ENCODE measurements at places on chromosomes 12 and 14.

GRCh38 chr12:114691196-114691595, 7.2 kb upstream of the TBX3 start:
- no peak for DNase-seq

DNA sequence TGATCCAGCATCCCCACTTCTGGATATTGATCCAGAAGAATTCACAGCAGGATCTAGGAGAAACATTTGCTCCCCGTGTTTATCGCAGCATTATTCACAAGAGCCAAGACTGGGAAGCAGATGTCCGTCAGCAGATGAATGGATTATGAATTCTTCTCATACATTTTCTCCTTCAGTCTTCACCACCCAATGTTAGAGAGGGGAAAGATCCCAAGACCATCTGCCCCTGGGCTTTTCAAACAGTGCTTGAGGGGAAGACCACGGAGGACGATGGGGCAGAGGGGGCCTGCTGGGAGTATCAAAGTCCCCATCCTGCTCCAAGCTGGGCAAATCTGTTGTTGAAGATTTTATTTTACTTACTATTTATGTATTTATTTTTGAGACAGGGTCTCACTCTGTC, 41.1 kb downstream of the SERPINA3 start:
- no peak for DNase-seq

- no peak for DNase-seq
Observed at GRCh38 chr12:121905746-121906145, 12.6 kb upstream of the CFAP251 start.

DNA sequence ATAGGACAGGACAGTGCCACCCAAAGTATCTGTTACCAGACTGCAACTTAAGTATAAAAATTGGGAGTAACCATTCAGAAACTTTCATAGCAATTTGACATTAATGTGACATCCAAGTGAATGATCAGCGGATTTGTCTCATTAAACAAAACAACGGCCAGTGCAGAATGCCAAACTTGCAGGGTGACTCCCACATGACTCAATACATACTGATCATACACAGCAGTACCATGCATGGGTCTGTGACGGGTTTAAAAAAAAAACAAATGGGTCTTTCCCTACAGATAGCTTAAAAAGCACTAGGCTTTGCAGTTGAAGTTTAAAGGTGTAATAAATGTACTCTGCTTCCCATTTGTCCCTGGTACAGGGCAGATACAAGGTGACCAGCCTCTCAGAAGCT, 116.6 kb downstream of the SLC35F4 start:
- DNase-seq = no peak

- DNase-seq = peak; percentile 5
Observed at GRCh38 chr12:101759396-101760047, 20.3 kb upstream of the SYCP3 start.

DNA sequence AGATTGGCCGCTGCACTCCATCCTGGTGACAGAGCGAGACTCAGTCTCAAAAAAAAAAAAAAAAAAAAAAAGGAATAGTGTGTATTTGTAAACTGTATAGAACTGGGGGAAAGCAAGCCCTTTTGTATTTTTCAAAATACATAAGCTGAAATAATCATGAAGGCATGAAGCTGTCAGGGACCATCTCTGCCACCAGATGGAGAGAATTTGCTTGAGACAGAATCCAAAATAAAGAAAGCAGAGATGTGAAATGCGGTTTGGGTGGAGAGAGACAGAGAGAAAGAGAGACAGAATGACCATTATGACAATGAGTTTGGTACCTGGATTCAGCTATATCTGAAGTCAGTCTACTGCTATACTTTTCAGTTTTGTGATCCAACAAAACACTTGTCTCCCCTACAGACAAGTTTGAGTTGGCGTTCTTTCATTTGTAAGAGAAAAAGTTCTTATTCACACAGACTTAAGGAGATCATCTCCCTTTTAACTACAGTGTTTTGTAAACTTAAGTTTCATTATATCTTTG, 155.7 kb upstream of the LRIG3 start:
- no peak for DNase-seq

DNA sequence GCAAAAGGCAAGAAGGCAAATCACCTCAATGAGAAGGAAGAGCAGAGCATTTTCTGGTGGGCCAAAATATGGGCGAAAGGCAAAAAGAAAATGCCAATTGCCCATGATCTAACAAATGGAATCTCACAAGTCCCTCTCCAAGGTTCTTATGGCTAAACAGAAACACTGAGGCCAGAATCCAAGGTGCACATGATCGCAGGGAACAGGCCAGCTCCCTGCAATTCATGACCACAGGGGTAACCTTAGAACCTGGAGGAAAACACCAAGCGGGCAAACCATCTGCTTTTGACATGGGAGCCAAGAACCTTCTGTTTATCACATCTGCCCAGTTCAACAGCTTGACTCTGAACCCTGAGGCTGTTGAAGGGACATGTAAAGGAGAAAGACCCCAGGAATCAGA, 60.0 kb downstream of the NT5DC3 start:
- no peak for DNase-seq

DNA sequence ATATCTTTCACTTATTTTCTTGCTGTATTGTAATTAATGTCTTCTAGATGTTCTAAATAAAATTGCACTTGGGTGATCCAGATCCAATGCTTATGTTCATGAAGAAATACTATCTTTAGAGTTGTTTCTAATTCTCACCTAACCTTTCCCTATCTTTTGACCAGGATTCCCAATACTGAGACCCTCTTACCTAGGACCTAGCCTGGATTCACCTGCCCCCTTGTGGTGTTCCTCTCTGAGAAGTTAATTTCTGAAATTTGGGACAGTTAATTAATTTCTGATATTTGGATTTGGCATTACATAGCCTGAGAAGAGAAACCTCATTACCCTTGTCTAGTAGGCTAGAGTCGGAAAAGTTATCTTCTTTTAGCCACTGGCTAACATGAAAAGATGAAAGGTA, 29.5 kb downstream of the FOXA1 start:
- DNase-seq = no peak

DNA sequence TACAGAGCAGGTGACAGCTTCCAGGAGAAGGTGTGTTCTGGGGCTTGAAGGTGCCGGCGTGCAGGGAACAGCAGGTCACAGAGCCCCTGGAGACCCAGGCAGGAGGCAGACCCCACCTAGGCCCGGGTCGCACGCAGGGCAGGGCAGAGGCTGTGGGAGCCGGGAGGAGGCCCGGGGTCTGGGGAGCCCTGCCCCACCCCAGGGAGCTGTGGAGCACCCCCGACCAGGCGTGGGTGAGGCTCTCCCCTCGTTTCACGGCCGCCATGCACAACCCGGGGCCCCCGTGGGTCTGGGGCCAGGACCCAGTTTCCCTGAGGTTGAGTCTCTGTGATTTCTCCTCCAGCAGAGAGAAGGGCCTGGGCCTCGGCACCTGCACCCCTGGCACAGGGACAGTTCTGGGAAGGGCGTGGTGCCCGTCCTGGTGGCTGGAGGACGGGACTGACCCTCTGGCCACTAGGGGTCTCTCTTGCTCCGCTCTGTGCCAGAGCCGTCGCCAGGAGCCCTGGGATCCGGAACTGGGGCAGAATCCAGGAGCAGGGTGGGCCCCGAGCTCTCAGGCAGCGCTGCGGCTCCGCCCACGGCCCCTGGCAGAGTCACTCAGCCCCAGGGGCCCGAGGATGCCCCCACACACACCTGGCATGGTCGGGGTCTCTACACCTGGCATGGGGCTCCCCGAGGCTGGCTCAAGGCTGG, 75.2 kb upstream of the FBRSL1 start:
- peak; percentile 59 for DNase-seq

GRCh38 chr12:105910030-105910429, 228.7 kb downstream of the NUAK1 start:
- DNase-seq = no peak

- DNase-seq = no peak
Observed at GRCh38 chr12:8065991-8066594, at the start of gene C3AR1. Gene C3AR1, minus strand, starts transcription at chr12:8066359. Its CDS starts 6,174 bp downstream, at chr12:8060185.

- no peak for DNase-seq
Observed at GRCh38 chr14:75751296-75751695, 90.2 kb downstream of the TTLL5 start.

GRCh38 chr12:124238886-124239285, 56.0 kb upstream of the RFLNA start:
- no peak for DNase-seq

DNA sequence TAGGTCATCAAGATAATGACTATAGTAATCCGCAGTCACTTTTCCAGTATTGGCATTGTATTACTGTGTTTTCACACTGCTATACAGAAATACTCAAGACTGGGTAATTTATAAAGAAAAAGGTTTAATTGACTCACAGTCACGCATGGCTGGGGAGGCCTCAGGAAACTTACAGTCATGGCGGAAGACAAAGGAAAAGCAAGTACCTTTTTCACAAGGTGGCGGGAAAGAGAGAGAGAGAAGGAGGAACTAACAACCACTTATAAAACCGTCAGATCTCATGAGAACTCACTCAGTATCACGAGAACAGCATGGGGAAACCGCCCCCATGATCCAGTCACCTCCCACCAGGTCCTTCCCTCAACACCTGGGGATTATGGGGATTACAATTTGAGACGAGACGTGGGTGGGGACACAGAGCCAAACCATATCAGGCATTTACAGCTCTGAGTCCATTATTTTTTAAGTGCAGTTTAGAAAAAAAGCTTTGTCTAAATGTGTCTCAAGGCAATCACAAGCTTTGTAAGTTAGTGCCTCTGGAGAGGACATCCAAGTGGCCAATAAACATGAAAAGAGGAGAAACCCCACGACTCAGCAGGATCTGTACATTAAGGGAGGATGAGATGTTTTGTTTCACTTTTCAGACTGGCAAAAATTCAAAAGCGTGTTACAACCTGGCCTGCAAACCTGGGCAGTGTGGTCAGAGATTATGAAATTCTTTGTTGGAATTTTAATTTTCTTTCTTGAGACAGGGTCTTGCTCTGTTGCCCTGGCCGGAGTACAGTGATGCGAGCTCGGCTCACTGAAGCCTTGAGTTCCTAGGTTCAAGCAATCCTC, 82.0 kb downstream of the DNAH10 start:
- no peak for DNase-seq

- no peak for DNase-seq
Observed at GRCh38 chr14:61281948-61282275, 774 bp upstream of the TMEM30B start.

GRCh38 chr14:92340931-92341330, 18.0 kb downstream of the SLC24A4 start:
- DNase-seq = no peak

DNA sequence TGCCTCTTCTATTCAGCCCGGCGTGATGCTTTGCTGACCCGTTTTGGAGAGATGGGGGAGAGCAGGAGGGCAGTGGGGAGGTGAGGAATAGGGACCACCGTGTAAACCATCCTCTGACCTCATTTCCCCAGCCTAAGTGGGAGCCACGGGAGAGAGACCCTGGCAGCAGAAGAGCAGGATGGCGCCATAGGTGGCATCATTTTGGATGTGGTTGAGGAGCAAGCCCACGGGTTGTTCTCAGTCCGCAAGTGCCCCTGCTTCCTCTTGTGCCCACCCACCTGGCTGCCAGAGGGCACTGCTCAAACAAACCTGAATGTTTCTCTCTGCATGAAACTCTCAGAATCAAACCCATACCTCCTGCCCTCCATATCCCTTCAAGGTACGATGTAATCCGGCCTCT, 10.7 kb upstream of the UBC start:
- DNase-seq = no peak

DNA sequence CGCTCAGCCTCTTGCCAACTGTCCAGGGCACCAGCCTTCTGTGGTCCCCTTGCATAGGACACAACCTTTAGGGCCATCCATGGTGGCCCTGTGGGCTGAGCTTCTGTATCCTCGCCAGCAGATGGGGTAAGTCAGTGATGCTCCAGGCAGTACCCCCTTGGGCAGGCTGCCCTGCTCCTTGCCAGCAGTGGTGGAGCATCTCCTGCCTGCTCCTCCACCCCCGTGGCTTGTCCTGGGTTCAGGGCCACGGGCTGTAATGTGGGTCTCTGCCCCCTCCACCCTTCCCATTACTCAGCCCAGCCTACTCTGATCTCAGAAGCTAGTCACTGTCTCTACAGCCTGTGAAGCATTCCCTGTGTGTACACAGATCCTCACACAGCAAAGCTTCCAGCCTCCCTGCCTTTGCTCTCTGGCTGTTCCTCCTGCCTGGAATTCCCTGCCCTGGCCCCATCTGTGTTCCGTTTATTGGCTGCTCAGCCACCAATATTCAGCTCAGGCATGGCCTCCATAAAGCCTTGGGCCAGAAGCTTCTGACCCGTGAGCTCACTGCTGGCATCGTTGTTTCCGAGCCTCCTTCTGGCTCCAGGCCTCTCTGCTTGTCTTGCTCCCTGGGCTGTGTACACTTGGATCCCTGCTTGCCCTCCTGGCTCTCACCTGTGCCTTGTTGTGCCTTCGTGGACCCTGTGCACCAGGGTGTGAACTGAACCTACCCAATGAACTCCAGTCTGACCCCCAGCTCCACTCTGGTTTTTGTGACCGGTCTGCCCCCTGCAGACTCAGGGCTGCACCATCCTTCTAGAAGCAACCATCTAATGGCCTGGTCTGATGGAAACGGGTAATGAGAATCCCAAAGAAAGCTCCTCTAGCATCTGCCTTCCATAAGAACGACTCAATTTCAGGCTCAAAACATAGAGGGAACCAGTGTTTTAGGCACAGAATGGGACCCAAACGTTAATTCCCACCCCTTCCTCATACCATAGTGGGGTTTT, 177.0 kb upstream of the PRMT8 start:
- no peak for DNase-seq

DNA sequence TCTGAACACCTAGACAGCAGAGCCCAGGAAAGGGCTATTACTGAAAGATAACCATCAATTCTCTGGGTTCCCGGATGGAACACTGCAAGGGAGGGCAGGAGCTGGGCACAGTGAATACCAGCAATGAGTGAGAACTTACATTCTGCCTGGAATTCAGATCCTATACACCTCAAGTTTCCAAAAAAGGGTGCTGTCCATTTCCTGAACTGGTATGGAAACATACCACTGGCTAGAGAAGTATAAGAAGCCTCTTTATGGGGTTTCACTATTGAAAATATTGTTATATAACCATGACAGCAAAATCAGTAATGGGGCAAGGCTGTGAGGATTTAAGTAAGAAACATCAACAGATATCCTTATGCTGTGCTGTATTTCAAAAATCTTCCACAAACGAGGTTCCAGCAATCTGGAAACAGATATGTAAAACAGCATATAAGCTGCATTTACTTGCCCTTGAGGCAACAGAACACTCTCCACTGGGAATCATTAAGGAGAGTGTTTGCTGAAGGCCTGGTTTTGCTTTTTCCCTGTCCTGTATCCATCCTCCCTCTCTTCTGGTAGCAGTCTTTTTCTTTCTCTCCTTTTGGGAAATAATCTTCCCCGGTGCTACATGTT, 53.3 kb upstream of the GTF2A1 start:
- no peak for DNase-seq

DNA sequence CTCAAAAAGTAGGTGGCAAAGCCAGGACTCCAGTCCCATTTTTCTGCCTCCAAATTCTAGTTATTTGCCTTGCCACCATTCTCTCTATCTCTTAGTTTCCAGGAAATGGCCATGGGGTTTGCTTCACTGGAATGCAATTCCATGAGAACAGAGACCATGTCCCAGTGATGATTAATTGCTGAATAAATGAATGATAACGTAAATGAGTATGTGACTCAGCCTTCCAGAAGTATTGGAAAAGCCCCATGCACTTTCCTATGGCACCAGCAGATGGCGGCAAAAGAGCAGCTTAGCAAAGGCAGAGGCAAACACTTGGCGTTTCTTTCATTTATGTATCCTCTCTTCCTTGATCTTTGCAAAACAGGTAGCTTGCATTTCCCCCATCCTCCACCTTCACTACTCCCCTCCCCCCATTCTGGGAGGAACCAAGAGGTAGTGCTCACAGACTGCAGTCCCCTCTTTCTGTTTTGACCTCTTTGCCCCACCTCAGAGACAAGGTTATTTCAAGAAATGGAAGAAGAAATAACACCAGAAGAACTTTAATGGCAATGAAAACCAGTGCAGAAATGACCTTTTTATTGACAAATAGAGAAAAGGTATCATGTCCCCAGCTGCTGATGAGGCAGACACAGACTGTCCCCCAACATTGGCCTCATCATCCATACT, 21.3 kb downstream of the TBX3 start:
- DNase-seq = peak; percentile 45
